ENCODE measurements at places on chromosomes 16 and 17.

- DNase-seq: no peak
These were observed 58.4 kb downstream of the TOM1L2 start for GRCh38 chr17:17913695-17914332.

GRCh38 chr17:77153999-77154586 lies 13.3 kb downstream of the SEC14L1 start:
- no peak for DNase-seq

DNA sequence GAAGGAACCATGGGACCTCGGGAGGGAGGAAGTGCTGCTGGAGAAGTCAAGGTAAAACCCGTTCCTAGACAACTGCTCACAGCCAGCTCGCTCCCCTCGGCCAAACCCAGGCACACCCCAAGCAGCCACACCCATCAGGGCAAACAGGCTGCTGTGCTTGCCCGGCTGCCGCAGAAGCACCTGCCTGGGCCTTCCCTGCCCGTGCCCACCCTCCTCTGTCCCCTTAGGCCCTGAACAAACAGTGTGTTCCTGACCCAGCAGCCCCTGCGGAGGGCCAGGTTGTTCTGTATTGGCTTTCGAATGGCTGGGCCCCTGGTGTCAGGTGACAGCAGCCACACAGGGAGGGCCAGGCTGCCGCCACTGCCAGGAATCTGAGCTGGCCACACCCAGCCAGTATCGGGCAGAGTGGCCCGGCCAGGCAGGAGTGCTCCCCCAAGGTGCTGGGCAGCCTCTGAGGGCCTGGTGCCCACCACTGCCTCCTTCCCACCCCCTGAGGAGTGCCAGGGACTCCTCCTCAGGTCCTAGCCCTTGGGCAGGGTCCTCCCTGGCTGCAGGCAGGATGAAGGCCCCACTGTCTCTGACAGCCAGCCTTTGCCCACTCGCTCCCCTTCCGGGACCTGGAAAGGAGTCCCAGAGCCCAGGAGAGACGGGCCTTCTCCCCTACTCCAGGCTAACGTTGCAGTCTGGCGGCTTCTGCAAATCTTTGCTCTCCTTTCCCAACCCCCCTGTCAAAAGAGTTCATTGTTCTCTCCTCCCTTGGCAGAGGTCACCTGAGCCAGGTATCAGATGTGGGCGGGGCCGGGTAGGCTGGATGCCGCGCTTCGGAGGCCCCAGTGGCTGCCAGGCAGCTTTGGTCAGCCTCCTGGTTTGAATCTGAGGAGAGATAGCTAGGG lies 24.0 kb downstream of the LLGL2 start:
- DNase-seq: no peak

GRCh38 chr16:54158986-54159385 lies 127.6 kb downstream of the IRX3 start:
- no peak for DNase-seq

- no peak for DNase-seq
These were observed 46.1 kb upstream of the DNAJA2 start for GRCh38 chr16:47019568-47019967.

GRCh38 chr16:11546608-11547061 lies 40.1 kb downstream of the LITAF start:
- no peak for DNase-seq

DNA sequence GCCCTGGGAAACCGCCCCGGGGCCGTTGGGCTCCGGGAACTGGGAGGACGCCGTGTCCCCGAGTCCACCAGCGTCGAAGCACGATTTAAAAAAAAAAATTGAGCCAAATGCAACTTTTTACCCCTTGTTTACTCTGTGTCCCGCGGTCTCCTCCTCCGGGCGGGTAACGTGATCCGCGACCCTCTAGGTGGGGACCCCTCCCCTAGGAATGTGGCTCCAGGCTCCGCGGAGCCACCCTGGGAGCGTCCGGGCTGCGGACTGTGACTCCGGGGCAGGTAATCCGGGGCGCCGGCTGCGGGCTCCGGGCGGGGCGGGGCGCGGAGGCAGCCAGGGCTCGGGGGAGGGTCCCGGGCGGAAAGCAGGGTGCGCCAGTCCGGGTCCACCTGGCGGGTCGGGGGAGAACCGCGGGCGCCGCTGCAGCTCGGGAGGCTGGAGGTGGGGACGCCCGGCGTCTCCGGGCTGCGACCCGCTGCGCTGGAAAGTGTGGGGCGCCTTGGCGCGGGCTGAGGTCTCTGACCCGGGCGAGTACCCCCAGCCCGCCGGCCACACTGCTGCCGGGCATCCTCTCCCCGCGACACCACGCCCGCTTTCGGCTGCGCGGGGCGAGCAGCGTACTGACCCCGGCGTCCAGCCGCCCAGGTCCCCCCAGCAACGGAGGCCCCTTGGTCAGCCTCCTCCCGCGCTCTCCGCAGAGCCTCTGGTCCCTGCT lies 852 bp upstream of the HELZ start:
- DNase-seq: no peak

GRCh38 chr16:24748242-24748641 lies 18.8 kb downstream of the TNRC6A start:
- no peak for DNase-seq

DNA sequence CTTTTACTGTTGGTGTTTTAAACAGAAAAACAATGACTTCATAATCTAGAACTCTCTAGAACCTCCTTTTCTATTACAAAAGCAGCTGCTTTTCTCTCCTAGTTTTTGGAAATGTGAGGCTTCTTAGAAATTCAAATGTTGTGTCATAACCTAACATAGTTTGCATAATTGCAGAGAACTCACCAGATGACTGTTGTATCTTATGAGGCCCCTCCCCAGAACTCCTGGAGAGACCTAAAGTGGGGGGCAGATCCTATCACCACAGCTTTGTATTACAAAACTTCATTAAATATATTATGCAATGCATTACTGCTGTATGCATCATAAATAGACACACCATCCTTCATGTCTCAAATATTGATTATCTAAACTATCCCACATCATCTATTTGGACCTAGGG lies 538.7 kb upstream of the HSBP1 start:
- DNase-seq: no peak

- no peak for DNase-seq
These were observed 20.5 kb upstream of the SDR42E2 start for GRCh38 chr16:22141767-22142166.

DNA sequence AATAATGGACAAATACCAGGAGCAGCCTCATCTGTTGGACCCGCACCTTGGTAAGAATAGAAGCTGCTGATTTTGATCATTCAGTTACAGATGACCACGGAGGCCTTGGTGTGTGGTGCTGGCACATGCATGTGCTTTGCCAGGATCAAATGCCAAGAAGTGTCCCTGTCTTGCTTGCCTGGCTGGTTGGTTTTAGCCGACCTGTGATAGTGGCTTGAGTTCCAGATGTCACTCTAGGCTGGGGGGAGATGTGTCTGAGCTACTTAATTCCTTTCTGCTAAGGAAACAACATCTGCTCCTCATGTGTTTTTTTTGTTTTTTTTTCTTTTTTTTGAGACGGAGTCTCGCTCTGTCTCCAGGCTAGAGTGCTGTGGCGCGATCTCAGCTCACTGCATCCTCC lies 4.3 kb downstream of the TBCD start:
- no peak for DNase-seq

DNA sequence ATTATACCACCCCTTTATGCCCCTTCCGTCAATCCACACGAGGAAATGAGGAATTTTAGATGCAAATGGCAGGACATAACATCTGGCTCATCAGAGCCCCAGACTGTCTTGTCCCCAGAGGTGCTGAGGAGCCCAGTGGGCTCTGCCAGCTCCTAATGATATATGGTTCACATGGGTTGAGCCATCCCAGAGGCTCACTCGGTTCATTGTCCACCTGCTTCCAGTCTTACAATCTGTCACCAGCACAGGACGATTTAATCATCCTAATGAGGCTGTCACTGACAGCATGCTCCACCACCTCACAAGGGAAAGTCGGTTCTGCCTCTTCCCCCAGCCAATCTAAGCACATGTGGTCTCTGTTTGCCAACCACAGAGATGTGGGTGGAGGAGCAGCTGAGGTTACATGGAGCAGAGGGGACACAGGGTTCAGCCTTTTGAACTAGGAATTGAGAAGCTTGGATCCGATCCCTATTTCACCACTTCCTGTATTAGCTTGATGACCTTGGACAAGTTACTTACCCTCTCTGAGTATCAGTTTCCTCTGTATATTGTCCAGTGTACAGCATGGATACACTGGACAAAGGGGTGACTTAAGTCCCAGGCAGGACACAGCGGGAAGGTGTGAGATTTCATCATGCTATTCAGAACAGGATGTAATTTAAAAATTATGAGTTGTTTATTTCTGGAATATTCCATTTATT lies 27.0 kb upstream of the DHX8 start:
- DNase-seq: no peak

GRCh38 chr17:61581611-61582349 lies 9.2 kb downstream of the NACA2 start:
- DNase-seq: no peak

DNA sequence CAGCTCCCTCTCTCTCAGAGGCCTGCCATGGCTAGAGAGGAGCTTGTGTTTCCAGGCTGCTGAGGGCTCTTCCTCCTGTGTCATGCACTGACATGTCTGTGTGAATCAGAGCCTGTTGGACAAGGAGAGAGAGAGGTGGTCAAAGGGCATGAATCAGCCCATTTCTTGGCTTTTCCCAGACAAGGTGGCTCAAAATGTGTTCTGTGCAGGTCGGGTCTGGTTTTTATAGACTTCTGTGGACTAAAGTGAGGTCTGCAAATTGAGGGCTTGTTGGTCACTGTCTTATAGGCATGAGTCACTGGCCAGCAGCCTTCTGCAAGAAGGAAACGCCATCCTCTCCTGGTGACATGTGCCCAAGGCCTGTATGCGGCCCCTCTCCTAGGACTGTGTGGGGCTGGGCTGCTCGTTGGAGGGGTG lies 97.9 kb downstream of the FOXL1 start:
- DNase-seq: no peak

DNA sequence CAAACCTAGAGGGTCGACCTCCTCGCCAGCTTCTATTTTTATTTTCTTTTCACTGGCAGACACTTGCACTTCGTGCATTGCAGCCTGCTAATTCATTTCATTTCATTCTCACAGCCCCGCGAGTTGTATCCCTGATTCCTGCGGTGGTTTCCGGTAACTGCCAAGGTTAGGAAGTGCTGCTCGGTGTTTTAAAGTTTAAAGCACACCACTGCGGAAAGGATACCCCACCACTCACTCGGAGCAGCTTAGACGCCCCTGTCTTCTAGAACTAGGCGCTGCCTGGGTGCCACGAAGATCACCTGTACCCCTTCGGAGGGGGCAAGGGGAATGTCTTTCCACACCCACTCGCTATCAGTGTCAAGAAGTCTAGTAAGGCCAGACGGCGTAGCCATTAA lies 509 bp downstream of the CNEP1R1 start:
- peak; percentile 7 for DNase-seq

- DNase-seq: no peak
These were observed 4.8 kb downstream of the MRC2 start for GRCh38 chr17:62631936-62632924.

- DNase-seq: no peak
These were observed 62.1 kb downstream of the GPRC5B start for GRCh38 chr16:19822533-19822932.

- no peak for DNase-seq
These were observed 12.9 kb downstream of the SLC13A5 start for GRCh38 chr17:6699997-6700947.

DNA sequence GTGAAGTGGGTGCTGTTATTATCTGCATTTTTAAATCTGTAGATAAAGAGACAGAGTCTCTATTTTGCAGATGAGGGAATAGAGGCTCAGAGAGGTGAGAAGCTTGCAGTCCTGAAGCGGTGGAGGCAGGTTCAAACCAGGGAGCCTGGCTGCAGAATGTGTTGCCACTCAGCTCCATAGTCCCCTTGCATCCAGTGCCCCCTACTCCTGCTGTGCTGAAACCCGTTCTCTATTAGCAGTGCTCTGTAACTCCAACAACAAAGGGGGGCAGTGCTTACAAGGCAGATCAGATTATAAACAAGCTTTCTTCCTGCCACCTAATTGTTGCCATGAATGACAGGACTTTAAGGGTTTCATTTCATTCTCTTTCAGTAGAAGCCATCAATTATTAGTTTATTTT lies 118.1 kb upstream of the CACNG3 start:
- DNase-seq: no peak

DNA sequence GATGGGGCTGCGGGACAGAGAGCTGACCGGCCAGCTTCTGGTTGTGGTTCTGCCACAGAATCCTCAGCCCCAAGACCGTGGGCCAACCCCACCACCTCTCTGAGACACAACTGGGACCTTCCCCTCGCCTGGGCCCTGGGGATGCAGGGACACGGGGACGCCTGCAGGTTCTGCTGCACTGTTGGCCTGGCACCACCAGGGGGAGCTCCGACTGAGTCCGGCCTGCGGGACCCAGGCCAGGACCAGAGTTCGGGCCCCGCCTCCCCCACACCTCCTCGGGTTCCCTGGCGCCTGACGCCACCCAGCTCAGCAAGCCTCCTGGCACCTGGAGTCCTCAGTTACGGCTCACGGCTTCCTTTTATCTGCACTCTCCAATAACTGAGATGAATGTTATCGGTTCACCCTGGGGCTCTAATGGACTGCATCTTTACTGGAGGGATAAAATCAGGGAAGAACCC lies 27.3 kb downstream of the TBC1D16 start:
- peak; percentile 62 for DNase-seq

- DNase-seq: no peak
These were observed 27.9 kb upstream of the HSBP1 start for GRCh38 chr16:83779886-83780285.

DNA sequence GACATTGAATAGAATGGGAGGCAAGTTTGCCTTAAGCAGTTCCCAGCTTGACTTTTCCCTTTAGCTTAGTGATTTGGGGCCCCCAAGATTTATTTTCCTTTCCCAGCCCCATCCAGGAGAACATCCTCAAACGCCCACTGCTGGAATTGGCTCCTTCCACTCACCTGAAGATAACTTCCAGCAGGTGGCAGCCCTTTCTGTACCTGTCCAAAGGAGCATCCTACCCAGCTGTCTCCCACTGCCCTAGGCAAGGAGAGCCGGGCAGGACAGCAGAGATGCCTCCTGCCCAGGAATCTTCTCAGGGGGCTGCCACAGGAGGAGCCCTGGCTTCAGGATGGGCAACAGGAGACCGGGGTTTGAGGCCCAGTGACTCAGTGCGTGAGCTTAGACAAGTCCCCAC lies 6.4 kb downstream of the CACNG5 start:
- DNase-seq: no peak

- DNase-seq: no peak
These were observed 32.8 kb downstream of the TANC2 start for GRCh38 chr17:62998665-62999393.

DNA sequence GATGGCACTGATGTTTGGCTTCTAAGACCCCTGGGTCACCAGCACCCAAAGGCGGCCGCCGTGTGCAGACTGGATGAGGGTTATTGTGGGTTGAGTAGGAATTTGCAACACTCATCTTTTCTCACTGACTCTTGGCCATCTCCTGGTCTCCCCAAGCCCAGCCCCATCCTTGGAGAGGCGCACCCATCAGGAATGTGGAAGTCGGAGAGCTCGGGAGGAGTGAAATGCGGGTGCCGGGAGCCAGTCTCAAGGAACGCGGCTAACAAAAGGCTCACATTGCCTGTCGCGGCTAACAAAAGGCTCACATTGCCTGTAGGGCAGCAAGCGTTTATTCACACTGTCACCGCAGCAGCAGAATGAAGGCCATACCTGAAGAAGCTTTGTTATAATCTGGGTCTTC lies 248.6 kb downstream of the FOXL1 start:
- no peak for DNase-seq
